Osteoblast (primary cell): ENCODE measurements at places on chromosomes 1 and 21. TPM values are rescaled to one million over a fixed set of nuclear protein-coding genes. Genes with fewer than 3 reads are reported as not detected.

The TTLL10 gene
- total RNA-seq, result not detected in 2 replicates

DNA sequence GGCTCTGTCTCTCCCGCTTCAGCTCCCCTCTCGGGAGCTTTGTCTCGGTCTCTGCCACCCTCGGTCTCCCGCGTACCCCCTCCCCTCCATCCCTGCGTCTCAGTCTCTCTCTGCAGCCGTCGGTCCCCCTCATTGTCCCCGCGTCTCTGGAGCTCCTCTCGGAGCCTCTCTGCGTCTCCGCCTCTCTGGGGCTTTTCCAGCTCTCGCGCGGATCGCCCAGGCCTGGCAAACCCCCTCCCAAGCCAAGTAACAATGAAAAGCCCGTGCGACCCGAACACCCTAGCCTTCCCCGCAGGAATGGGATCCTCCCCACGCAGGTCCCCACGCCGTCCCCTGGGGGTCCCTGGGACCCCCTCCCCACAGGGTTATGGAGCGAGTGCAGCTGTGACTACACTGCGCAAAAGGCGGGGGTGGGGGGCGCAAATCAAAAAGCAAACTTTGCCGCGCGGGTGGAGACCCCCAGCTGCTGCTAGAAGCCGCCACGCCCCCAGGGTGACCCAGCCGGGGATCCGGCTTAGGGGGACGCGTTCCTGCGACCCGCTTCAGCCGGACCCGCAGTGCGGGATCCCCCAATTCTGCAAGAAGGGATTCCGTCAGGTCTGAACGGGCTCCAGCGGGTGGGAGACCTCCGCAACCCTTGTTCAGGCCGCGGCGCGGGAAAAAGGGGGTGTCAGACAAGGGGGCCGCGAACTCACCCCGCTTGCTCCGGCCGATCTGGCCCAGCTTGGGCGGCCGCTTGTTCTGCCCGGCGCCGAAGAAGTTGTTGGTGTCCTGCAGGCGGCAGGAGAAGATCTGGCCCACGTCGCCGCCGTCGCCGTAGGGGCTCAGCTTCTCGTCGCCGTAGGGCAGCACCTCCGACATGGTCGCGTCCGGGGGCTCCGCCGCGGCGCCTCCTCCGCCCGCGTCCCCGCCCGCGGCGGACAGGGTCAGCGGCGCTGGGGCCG, 1.2 kb downstream of the CAMK2N1 start:
- no peaks in the 10 kb centered on the region for H3K36me3 ChIP-seq
- no peak overlapping the region for H3K27ac ChIP-seq
- no peaks in the 10 kb centered on the region for H3K4me1 ChIP-seq
- peaks cover 45% of the 10 kb centered on the region for H3K27me3 ChIP-seq

DNA sequence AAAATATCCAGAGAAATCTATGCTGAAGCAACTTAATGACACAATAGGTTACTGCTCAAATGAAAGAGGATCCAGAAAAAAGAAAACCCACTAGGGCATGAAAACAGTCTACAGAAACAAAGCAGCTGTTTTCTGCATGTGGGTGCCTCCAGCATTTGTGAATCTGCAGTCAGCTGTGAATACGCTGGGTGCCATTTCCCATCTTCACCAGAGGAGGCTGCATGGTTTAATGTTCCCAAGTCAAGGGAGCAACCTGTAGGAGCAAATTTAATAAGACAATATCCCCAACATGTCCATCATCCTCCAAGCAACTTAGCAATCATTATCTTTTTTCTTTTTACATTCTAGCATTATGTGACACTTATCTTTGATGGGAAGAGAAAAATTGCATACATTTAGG, 396.6 kb downstream of the BRINP2 start:
- DNase-seq, result no peak
- H3K27ac ChIP-seq, result no peak overlapping the region
- H3K4me1 ChIP-seq, result no peaks in the 10 kb centered on the region
- H3K36me3 ChIP-seq, result no peaks in the 10 kb centered on the region
- no peaks in the 10 kb centered on the region for H3K27me3 ChIP-seq

GRCh38 chr1:179923029-179923428, 31.6 kb upstream of the CEP350 start:
- H3K4me1 ChIP-seq, result peaks cover 27% of the 10 kb centered on the region
- H3K27me3 ChIP-seq, result no peaks in the 10 kb centered on the region
- no peak overlapping the region for H3K27ac ChIP-seq
- no peak for DNase-seq
- no peak overlapping the region for H3K4me3 ChIP-seq
- peaks cover 12% of the 10 kb centered on the region for H3K36me3 ChIP-seq

The RIIAD1 gene
- not detected in 2 replicates for total RNA-seq

The ADAMTSL4 gene
- total RNA-seq, result 3.2 and 5.4 TPM in 2 replicates

DNA sequence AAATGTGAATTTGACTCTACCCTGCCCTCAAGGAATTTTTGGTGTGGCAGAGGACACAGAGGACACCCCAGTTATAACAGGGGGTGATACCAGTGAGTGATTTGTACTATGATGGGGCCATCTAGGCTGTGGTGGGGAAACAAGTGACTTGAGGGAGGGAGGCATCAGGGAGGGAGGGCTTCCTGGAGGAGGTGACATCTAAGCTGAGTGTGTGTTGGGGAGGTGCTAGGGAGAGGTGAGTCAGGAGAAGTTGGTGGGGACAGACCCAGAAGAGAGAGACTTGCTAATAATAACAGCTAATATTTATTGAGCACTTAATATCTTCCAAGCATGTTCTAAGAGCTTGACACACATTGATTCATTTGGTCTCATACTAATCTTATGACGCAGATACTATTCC, 19.9 kb upstream of the TTC4 start:
- H3K27me3 ChIP-seq, result peaks cover 9% of the 10 kb centered on the region
- H3K27ac ChIP-seq, result no peak overlapping the region
- H3K36me3 ChIP-seq, result no peaks in the 10 kb centered on the region
- H3K4me1 ChIP-seq, result no peaks in the 10 kb centered on the region
- H3K4me3 ChIP-seq, result no peak overlapping the region
- DNase-seq, result no peak

The MRAP gene
- total RNA-seq, result 0.59 and 0.72 TPM in 2 replicates

DNA sequence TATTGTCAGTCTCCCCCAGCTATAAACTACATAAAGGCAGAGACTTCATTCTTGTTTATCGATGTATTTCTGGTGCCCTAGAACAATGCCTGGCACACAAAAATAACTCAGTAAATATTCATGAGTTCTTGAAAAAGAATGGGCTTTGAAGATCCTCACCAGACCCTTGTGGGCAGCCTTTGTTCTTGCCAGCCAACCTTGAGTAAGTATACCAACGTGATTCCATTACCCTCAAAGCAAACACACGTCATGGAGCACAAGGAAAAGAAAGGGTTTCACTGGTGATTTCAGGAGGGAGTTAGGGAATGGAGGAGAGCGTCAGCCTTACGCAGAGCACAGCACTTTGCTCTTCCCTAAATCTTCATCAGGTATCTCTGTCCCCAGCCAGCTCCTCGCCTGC, 29.4 kb downstream of the NMNAT2 start:
- H3K4me1 ChIP-seq, result no peaks in the 10 kb centered on the region
- no peak overlapping the region for H3K27ac ChIP-seq
- H3K4me3 ChIP-seq, result no peak overlapping the region
- DNase-seq, result no peak
- no peaks in the 10 kb centered on the region for H3K36me3 ChIP-seq
